Activated CD4-positive, alpha-beta T cell treated with anti-CD3 and anti-CD28 coated beads, Interleukin-2, amount 10 ng/mL, durations not matched to agents 24 days and 14 days (primary cell): ENCODE measurements at places on chromosomes 11 and 22. TPM values are rescaled to one million over a fixed set of nuclear protein-coding genes. Genes with fewer than 3 reads are reported as not detected.

The MISFA gene
- total RNA-seq: 3.4 and 3.5 TPM in 2 replicates

The CD151 gene
- 81.0 and 87.3 TPM in 2 replicates for total RNA-seq

The ANKK1 gene
- total RNA-seq: not detected in 2 replicates

The NPTXR gene
- 0.98 and 1.0 TPM in 2 replicates for total RNA-seq

The CACNA1I gene
- 0.05 and 0.07 TPM in 2 replicates for total RNA-seq

The CARD10 gene
- not detected in 2 replicates for total RNA-seq

The APOBEC3B gene
- total RNA-seq: 25.4 and 26.1 TPM in 2 replicates

The NUP160 gene
- total RNA-seq: 102 and 104 TPM in 2 replicates

The CASP5 gene
- total RNA-seq: not detected in 2 replicates

The CHRNA10 gene
- total RNA-seq: 2.0 and 2.7 TPM in 2 replicates

The CCDC15 gene
- total RNA-seq: 4.1 and 4.5 TPM in 2 replicates

The CREB3L1 gene
- 0.09 and 0.17 TPM in 2 replicates for total RNA-seq

The GRM5 gene
- not detected in 2 replicates for total RNA-seq

The GDPD4 gene
- total RNA-seq: not detected in 2 replicates

The HEPHL1 gene
- not detected in 2 replicates for total RNA-seq

The CASP4 gene
- 25.0 and 29.2 TPM in 2 replicates for total RNA-seq

- no peak for DNase-seq
Observed at GRCh38 chr11:61961570-61962212, 5.7 kb downstream of the FTH1 start.

DNA sequence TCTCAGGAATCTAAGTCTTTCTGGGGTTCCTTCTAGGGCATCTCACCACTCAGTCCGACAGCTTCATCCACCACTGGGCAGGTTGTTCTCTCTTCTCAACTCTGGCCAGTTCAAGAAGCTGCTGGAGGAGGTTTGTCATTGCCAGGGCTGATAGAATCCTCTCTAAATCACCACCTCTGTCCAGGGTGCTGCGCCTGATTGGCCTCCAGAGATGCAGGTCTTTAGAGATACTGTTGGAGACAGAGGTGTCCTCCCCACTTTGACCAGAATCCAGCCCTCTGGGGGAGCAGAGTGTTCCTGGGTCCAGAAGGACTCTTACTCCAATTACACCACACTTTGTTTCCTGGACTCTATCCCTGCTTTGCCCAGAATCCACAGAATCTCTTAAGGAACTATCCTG lies 90.2 kb downstream of the NELL1 start:
- no peak for DNase-seq

DNA sequence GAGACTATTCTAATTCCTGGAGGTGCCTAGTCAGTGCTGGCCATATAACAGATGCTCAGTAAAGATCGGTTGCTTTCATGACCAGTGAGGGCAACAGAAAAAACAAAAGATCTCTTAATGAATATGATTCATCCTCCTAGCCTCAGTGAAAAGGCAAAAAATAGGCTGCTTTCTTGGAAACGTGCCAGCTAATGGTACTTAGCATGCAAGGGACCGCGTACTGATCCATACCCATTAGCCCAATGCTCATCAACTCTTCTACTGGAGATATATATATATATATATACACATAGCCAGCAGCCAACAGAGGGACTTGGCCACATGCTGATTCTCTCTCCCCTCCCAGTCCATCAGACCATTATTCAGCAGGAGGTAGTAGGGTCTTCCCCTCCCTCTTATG lies 320.4 kb downstream of the KIRREL3 start:
- no peak for DNase-seq

DNA sequence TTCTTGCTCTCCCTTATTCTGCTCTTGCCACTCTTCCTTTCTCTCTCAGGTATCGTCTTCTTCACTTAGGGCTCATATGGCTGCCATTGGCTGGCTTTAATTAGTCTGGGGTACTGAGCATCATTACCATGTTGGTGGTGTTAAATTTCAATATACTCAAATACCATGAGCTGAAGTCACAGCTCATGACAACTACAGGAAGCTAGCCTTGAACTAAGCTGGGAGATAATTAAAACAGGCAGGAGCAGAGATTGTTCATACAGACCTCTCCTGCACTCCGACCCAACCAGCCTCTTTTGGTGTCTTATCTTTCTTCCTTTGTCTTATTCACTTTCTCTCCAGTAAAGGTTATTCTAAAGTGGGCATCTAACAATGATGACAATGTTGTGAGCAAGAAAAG lies 130.9 kb upstream of the BLID start:
- no peak for DNase-seq

DNA sequence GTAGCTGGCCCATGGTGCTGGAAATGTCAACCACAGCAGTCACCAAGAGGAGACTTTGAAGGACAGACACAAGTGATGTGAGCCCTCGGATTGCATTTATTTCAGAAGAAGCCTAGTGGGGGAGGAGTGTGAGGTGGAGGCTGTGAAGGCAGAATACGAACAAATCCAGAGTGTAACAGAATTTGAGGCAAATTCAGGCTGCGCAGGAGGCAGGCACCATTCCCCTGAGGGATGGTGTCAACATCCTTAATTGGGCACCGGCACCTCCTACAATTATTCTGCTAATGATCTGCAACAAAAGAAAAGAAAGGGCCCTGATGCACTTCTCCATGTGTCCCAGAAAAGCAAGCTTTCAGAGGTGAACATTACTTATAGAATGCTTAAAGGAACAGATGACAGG lies 32.2 kb downstream of the CWC15 start:
- no peak for DNase-seq

DNA sequence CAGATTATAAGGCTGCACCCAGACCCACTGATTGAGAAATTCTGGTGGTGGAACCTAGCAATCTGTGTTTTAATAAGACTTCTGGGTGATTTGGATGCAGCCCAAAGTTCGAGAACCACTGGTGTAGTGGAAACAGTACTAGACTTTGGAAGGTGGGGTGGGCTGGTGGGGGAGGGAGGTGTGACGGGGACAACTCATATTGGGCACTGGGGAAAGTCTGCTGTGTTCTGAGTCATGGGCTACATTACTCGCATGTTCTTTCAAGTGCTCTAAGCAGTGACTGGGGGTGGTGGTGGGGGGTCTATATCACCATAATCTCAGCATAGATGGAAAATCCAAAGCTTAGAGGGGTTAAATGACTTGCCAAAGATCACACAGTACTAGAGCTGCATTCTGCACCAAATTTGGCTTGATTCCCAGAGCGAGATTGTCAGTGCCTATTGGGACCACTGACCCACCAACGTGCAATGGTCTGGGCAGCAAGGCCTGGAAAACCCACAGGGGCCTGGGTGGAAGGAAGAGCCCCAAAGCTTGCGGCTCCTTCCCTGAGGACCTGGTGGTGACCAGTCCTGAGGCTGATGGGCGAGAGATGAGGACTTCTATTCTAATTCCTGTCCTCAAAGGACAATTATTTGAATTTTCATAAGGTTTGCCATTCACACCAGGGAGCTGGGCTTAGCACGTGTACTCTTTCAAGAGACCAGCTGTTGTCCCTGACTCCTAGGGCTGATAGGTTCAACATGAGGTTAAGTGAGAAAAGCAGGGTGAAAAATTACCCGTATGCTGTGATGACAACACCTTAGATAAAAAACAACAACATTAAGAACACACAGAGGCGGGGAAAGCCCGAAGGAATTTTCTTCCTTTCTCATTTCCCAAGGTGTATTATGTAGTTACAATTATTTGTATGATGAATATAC lies 77.5 kb upstream of the NARS2 start:
- DNase-seq: no peak

GRCh38 chr11:71208011-71208774 lies 44.2 kb downstream of the SHANK2 start:
- DNase-seq: no peak

- DNase-seq: no peak
Observed at GRCh38 chr11:124892750-124893454, 4.8 kb downstream of the ROBO4 start.

GRCh38 chr11:88288560-88288959 lies 49.0 kb downstream of the CTSC start:
- no peak for DNase-seq

DNA sequence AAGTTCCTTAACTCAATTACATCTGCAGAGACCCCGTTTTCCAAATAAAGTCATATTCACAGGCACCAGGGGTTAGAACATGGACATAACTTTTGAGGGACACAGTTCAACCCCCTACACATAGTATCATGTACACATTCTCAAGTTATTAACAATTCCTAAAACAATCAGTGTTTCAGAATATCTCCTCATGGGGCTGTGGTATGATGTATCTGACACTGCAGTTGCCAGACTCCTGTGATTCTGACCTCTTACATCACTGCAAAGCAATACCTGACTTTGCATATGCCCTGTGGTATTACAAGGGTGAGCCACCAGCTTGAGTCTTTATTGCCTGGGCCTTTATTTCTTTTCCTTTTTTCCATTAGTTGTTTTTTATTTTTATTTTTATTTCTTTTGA lies 141.7 kb downstream of the COMMD9 start:
- DNase-seq: no peak

- DNase-seq: no peak
Observed at GRCh38 chr22:19753090-19753842, 7.3 kb upstream of the TBX1 start.

- DNase-seq: no peak
Observed at GRCh38 chr11:125175896-125176575, 11.5 kb downstream of the PKNOX2 start.

- DNase-seq: peak; percentile 90
Observed at GRCh38 chr22:35430897-35431322, 31.0 kb downstream of the MCM5 start.

DNA sequence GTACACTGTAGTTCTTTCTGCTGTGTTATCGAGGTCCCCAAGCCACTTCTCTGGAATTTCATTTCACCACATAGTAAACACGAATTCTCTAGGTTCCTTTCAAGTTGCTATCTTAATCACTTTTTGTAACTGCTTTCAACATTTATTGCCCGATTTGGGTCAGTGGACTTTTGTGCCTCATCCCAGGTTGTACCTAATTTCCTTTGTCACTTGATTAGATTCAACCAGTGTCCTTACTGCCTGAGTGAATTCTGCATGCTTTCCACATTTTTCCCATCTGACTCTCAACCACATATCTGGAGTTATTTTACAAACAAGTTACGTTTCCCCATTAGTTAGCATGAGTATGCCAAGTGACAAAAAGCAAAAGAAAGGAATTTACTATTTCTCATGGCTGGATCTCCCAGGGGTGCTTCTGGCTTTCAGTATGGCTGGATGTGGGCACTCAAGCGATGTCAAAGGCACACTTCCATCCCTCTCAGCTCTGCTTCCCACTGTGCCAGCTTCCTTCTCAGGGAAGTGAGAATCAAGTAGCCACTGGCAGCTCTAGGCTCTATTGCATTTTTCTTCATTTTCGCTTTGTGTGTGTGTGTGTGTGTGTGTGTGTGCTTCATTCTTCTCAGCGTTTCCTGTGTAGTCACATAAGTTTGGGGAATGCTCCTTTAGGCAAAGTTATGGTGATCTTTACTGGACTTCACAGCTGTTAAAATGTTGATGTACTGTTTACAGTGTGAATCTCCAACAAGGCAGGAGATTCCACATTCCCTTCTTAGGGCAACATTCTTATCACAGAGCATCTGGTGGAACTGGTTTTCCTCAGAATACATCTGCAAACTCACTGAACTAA lies 128.9 kb downstream of the DBX1 start:
- no peak for DNase-seq

- no peak for DNase-seq
Observed at GRCh38 chr11:112253605-112254242, 6.9 kb downstream of the PLET1 start.

DNA sequence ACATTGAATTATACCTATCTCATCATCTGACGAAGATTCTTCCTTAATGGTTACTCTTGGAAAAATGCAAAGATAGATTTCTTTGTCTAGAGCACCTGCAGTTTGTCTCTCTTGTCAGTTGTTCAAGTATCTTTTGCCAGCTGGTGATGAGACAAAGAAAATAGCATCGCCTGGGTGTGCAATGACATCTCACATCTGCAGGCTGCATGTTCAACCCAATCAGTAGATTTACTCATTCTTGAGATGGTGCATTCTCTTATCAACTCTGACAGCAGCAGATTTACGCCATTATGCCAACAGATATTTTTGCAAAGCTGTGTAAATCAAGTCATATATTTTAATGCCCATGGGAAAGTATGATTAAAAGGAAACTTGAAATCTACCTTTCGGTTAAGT lies 164.6 kb upstream of the PDGFD start:
- DNase-seq: no peak

DNA sequence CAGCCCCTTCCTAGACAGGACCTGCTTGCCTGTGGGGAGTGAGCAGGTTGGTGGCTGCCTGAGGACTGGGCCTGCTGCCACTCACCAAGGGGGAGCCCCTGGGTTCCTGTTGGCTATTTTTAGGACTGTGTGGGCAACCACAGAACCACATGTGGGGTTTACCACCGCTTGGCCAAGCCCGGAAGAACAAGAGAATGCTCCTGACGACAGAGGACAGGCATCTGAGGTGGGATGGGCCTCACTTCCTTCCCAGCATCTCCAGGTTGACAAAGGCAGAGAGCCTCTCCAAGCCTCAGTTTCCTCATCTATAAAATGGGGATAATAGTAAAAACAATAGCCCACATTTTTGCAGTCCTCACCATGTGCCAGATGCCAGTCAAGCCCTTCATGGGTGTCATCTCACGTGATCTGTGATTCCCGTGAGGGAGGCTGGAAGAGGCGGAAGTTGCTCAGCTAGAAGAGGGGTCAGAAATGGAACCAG lies 43.6 kb downstream of the LRRC32 start:
- DNase-seq: peak; percentile 91

DNA sequence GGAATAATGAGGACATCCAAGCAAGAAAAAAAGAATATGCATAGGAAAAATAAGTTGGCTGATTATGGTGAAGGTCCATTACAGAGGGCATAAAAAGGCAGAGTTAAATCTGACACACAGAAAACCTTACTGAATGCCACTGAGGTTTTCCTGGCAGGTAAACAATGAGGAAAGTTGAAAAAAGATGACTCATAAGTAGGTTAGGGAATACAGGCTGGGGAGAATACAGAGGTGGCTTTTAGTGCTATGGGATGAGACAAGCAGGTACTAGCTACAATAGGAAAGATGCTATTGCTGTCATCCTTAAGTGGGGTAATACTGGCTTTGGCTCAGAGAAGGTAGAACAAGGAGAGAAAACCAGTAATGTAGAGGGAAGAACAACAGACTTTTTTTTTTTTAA lies 44.7 kb downstream of the CSTF3 start:
- no peak for DNase-seq

GRCh38 chr22:43994006-43994405 lies 30.1 kb upstream of the PARVB start:
- no peak for DNase-seq

DNA sequence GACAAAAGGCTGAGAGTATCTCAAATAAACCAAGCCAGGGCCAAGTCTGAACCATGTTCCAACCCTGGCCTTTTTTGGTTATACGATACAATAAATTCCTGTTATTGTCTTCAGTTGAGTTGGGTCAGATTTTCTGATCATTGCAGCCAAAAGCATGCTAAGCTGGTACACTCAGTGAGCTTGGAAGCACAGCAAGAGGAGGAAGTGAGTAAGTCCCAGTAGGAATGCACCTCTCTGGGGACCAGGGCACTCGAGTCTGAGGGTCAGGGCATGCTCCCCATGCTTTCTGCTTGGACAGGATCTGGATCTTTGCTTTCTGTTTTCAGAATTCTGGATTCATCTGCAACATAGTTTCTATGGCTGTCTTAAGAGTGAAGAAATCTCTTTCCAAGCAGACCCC lies 73.1 kb downstream of the TMPRSS5 start:
- no peak for DNase-seq
